ENCODE measurements at places on chromosomes 11 and 22. TPM values are rescaled to one million over a fixed set of nuclear protein-coding genes. Genes with fewer than 3 reads are reported as not detected.

DNA sequence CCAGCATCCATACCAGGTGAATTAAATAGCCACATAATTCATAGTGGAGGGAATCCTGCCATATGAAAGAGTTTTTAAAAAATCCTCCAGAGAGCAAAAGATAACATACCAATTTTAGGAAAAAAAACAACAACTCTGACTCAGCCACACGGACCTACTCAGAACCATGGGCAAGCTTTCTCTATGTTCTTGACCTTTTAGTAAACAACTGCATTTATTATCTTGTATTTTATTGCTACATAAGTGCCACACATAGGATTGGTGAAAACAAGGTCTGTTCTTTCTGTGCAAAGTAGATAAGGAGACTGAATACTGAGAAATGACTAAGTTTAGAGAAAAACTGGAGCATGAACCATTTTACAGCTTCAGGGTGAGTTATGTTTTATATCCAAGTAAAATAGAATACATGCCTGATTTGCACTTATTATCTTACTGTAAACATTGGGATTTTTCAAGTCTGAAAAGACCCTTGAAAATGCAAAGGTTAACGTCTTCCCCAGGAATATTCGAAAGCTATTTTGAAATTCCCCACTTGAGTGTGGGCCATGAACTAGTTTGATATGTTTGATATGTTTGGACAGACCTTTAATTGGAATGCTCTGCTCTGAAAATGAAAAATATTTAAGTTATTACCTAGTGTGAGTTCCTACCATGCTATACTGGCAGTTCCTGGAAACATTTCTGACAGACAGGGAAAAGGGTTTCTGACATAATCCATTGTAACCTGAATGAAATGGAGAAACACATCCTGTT lies 89.5 kb upstream of the DDI1 start:
- DNase-seq = no peak

DNA sequence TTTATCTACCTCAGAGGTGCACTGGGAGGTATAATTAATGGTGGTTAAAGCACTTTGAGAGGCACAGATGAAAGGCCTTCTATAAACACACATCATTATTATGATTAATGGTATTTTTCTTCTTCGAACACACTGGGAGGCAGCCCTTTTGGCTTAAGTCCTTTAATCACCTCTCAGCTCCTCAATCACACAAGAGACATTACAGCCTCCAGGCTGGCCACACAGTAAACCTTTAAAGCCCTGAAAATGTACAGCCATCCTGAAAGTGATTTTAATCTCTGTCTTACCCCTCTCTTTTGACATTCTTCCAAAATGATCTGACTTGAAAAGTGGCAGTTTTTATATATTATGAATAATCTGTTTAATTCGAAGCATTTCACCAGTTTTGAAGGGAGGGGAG lies 54.3 kb upstream of the VSTM5 start:
- DNase-seq = no peak

DNA sequence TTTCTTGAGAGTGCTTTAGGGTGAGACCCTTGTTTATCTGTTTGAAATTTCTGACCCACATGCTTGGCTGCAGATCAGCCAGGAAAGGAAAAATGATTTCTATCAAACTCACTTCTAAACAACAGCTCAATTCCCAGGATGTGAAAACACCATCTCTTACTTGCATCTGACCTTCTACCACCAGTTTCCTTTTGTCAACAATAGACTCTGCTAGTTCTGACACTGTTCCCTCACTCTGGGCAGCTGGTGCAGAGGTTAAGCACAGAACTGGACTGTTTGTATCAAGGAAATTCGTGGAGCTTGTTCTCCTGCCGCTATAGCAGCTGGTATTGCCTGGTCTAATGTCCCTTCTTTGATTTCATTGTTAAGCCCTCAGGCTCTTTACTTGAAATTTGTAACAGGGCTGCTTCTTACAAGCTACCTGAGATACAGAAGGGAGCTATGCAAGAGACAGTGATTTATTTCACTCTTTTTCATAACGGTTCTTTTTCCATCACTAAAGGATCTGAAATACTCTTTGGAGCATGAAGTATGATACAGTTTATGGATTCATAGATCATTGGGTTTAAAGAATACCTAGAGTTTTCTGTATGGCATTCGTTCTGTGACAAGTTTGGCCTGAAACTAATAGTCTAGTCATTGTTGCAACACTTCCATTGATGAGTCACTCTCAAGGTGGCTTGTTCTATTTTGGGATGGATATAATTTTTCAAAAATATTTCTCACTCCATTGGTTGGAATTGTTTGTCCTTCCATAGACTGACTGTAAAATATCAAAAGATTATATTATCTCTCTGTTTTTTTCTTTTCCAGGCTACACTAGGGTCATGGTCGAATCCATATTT lies 178.2 kb upstream of the ZC3H12C start:
- peak; percentile 17 for DNase-seq

DNA sequence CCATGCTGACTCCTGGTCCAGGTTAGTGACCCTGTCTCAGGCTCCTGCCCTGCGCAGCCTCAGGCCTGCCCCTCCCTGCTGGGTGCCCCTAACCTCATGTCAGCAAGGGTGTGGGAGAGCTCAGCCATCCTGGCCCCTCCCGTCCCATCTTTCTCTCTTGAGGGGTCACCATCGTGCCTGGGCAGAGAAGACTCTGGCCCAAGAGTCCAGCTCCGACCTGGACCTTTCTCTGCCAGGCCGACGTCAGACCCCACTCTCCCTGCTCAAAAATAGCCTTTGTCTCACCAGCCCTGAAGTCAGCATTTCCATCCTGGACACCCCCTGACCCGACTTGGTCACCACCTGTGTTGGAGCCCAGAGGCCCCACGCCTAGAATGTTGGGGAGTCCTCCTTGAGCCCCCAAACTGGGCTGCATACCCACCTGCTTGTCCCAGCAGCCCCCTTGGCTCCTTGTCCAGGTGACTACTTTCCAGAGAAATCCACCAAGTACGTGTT lies 4.9 kb downstream of the SCGB1C1 start:
- no peak for DNase-seq

- DNase-seq = peak; percentile 83
These were observed 26.9 kb downstream of the PICALM start for GRCh38 chr11:86041975-86042378.

Gene MS4A12
- total RNA-seq = not detected

Gene GAB4
- total RNA-seq = not detected
